ENCODE measurements at places on chromosomes 5 and 9.

DNA sequence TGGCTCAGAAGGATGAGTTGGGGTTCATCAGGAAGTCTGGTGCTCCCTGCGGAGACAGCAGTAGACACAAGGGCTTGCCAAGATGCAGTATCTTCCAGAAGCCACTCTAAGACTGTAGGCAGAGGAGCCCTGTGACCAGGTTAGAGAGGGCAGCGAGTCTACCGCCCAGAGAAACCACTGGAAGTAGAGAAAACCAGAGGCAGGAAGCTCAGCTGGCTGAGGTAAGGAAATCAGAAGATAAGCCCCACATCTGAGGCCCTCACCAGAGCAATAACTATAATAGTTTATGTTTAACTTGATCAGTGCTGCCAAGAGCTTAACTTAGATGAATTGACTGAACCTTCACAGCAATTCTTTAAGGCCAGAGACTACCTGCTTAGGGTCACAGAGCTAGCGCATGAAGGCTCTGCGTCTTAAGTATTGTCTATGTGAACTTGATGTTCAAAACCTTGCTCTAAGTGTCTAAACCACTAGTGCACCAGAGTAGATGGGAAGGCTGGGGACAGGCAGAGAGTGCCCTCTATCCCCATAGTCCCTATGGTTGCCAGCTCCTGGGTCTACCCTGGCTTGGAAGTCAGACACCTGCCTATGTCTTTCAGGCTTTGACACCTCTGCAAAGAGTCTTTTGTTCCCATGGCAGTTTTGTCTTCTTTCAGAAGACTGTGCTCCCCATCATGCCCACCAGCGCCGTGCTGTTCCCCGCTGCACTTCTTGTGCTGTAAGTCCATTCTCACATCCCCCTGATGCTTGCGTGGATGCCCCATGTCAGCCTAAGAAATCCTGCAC is 228.2 kb upstream of the KLF4 start:
- DNase-seq = no peak

- no peak for DNase-seq
Measured at GRCh38 chr5:109939116-109939682, 249.5 kb downstream of the MAN2A1 start.

- no peak for DNase-seq
Measured at GRCh38 chr9:121281614-121282276, 13.8 kb downstream of the GSN start.

- no peak for DNase-seq
Measured at GRCh38 chr9:99445920-99446319, 223.8 kb downstream of the SEC61B start.

DNA sequence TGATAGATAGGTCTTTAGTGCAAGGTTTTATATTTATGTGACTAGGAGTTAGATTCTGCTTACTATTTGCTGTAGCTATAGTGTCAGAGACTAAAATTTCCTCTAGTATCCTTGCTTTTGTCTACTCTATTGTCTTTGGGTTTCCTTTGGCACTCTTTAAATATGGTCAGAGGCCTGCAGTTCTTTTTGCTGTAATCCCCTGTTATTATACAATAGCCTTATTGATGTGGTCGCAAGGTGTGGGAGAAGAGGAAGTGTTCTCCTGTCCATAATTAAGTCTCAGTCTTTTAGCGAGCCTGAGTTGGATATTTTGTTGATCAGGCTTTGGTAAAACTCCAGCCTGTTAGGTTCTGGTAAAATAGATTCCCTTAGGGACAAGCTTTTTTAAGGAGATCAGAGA is 34.9 kb downstream of the LURAP1L start:
- DNase-seq = no peak

DNA sequence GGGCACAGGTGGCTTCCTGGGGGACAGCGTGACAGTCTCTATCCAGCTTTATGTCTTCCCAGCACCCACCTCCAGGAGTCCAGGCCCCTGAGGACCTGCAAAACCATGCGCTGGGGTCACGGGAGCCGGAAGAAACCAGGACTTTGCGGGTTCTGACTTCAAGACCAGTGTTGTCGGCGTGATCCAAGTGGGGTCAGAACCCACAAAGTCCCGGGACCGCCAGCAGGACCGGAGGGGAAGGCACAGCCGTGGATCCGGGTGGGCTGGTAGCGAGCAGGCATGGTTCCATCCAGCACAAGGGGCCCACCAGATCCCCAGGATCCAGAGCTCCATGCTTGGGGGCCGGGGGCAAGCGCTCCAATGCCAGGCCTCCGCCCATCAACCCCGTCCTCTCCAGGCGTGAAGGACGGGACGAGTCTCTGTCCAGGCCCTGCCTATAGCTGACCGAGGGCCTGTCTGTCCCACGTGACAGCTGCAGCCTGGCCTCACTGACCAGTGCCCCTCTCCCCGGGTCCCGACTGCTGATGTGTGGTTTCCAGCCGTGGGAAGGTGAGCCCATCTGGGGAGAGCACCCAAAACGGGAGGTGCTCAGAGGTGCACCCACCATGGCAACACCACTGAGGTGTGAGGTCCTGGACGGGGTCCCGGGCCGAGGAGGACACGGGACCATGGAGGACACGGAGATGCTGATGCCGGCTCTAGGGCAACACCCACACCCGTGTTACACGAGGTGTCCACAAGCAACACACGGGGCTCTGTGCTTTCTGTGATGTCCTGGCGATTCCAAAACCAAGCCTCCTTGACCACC is 48.9 kb downstream of the SLC12A7 start:
- no peak for DNase-seq

Measured in activated CD8-positive, alpha-beta memory T cell treated with anti-CD3 and anti-CD28 coated beads for 4 hours (primary cell).